HT-29 (cell line): ENCODE measurements at places on chromosomes 2 and 18.

DNA sequence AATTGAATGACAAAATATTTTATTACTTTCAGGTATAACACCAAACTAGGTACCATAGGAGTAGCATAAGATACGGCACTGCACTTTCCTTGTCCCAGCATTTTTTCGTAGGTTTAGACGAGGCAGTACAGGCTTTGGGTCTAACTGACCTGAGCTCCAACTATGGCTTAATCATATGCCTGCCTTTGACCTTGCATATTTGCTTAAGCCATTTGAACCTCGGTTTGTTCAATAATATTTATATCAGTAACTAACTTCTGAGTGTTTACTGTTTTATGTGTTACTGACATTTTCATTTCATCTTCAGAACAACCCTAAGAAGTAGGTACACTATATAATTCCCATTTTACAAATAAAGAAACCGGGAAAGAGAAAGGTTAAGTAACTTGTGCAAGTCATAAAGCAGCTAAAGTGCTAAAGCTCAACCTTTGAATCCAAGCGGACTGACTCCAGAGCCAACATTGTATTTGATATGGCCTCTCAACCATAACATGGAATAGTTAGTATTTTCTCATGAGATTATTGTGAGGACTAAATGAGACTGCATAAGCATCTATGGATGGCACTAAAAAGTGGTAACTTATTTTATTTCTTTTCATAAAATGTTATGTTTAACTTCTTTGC, 104.0 kb downstream of the R3HDM1 start:
- DNase-seq = no peak

GRCh38 chr2:210540900-210541289, 15.5 kb upstream of the CPS1 start:
- no peak for DNase-seq

GRCh38 chr2:101821828-101822458, 124.4 kb downstream of the MAP4K4 start:
- no peak for DNase-seq

DNA sequence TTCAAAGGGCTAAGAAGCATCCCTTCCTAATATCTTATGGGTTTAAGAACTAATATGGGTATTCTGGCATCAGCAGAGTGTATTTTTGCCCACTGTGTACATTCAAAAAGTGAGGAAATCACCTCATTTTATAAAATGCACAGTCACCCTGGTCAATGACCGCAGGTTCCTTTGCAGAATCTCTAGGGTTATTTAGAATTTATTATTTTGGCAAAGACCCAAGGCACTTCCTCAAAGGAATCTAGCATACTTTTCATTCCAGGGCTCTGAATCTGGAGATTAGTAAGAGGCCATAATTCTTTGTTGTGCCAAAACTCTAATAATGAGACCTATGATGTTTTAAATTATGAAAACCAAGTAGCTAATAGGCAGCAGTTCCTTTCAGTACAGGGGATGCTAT, 27.2 kb upstream of the CDH2 start:
- DNase-seq = no peak

GRCh38 chr18:43271593-43272432, 5.5 kb downstream of the SYT4 start:
- peak; percentile 61 for DNase-seq

DNA sequence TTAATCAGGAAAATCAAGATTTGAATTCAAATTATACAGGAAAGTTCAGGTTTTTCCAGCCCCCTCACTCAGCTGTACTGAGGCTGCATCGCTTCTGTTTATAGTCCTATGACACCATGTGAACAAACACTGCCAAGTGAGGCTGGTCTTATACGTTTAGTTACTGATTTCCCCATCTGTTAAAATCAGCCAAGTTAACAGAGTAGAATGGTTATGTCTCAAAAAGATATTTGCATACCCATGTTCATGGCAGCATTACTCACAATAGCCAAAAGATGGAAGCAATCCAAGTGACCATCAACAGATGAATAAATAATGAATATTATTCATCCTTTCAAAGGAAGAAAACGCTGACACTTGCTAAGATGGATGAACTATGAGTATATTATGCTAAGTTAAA, 43.8 kb downstream of the REEP1 start:
- no peak for DNase-seq

DNA sequence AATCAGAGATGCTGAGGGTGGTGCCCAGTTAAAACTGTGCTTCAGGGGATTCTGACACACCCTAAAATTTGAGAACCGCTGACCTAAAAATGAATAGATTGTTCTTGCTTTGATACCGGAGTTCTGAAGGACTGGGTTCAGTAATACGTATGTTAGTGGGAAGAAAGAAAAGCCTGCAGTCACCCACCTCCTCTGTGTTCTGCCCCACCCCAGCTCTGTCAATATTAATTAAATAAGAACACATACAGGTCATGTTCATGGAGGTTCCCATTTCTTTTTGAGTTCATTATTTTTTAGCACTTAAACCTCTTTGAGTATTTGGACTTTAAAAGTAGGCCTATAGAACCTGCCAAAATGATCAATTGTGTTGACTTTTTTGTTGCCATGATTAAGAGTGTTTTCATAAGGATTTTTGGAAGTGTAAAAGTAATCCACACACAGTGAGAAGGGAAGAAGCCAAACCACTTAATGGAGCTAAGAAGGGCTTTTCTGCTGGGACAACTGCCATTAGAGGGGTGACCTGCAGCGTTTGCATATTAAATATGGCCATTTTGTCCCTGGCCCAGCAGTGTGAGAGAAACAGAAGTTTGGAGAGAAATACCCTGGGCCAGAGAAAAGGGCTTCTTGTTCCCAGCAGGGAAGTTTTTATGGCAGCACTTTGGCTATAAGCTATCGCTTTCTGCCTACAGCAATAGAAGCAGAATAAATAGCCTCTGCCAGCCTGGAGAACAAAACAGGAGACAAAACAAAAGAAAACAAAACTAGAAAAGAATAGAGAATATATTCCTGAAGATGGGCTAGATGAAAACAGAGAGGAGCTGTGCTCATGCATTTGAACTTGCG, 80.7 kb upstream of the RNF152 start:
- no peak for DNase-seq

DNA sequence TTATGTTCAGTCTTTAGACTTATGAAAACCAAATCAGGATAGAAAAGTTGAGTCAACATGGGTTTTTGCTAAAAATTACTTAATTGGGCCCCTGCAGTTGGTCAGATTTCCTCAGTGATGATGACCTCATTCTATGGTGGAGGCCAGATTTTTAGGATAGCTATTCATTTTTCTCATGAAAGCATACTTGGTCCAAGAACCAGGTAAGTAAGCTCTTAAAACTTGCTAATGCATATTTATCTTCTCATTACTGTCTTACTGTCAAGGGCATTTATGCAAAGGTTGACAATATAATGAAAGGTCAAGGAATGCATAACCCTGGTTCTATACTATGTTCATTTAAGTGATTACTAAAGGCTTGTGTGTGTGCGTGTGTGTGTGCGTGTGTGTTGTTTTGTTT, 650.6 kb downstream of the SATB2 start:
- DNase-seq = no peak

GRCh38 chr2:172395503-172395902, 31.9 kb upstream of the ITGA6 start:
- DNase-seq = no peak

DNA sequence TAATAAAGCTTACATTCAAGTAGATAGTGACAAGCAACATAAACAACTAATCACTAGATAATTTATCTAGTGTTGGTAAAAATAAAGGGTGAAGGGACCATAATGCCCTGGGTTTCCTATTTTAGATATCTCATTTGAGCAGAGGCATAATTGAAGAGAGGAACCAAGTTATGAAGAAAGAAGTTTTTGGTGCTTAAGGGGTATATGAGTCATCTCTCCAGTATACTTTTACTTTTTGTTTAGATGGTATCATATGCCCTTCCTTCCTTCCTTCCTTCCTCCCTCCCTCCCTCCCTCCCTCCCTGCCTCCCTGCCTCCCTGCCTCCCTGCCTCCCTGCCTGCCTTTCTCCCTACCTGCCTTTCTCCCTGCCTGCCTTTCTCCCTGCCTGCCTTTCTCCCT, 1053.5 kb upstream of the CELF4 start:
- no peak for DNase-seq

- no peak for DNase-seq
Measured at GRCh38 chr2:86150502-86150901, 44.5 kb downstream of the PTCD3 start.

DNA sequence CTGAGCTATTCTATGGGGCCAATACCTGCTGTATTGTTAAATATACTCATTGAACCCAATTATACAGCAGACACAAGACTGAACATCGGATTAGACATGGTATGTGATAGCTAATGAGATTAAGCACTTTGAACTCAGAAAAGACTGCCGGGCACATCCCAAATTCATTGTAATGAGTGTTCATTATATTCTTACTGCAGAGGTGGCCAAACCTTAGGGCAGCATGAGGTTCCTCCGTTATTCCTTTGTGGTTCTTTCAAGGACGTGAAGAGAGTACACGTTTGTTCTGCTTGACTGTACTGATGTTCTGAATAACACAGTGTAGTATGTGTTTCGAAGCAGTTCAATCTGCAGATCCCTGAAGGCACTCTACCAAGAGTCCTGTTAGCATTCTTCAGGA, 78.4 kb downstream of the KIF5C start:
- DNase-seq = no peak

DNA sequence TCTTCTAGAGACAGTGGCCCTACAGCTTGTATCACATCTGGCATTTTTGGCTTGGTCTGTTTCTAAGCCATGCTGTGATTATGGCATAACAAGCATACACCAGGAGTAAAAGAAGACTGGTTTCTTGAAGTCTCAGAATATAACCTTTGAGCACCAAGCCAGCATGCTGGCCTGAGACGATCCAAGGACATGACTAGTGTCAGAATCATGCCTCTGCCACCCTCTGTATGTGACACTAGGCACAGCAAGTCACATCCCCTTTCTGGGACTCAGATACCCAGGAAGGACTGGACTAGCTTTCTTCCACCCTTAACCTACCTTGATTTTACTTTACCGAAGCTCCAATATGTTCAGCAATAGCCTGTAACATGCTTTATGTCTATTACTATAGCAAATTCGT, 345.5 kb downstream of the SETBP1 start:
- no peak for DNase-seq

DNA sequence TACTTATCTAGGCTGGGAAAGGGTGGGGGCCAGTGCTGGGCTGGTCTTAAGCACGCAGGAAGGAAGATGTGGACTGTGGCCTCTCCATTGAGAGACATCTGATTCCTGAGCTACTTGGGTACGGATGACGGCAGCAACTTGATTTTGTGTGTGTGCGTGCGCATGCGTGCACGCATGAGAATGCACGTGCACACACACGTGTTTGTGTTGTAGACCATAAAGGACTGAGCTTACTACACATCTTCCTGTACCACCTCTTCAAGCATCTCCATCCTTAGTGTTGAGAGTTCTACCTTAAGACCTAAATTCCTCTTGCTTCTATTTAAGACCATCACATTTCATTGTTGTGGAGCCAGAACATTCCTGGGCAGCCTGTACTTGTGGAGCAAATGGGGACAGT, 9.5 kb downstream of the WNT6 start:
- DNase-seq = no peak

DNA sequence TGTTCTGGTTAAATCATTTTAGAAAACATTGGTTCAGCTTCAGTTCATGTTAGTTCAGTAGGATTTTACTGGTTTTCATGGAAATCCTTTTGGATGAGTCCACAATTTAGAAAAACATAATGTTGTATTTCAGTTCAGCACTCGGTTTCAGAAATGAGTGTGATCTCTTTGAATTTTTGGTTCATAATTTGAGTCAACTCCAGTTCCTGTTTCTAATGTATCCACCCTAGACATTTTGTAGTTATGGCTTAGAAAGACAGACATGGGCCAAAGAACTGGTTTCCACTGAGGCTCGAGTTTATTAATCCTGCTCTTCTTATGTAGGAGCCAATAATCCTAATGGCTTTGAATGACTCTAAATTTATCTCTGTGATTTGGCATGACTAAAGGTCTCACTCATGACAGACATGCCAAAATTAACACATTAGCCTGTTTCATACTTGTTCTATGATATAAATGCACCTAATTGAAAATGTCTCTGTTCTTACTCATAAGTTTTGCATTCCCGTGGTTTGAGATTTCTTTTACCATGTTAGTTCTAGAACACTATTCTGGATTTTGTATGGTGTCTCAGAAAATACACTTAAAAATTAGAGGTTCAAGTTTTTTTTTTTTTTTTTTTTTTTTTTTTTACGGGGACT, 82.3 kb upstream of the SPRED2 start:
- no peak for DNase-seq

- no peak for DNase-seq
Measured at GRCh38 chr2:30034052-30034775, 112.6 kb upstream of the YPEL5 start.

- no peak for DNase-seq
Measured at GRCh38 chr2:86140969-86141392, 34.9 kb downstream of the PTCD3 start.

- DNase-seq = no peak
Measured at GRCh38 chr18:8795586-8796325, 90.4 kb downstream of the MTCL1 start.

- peak; percentile 26 for DNase-seq
Measured at GRCh38 chr18:59846814-59847490, 52.8 kb upstream of the PMAIP1 start.

DNA sequence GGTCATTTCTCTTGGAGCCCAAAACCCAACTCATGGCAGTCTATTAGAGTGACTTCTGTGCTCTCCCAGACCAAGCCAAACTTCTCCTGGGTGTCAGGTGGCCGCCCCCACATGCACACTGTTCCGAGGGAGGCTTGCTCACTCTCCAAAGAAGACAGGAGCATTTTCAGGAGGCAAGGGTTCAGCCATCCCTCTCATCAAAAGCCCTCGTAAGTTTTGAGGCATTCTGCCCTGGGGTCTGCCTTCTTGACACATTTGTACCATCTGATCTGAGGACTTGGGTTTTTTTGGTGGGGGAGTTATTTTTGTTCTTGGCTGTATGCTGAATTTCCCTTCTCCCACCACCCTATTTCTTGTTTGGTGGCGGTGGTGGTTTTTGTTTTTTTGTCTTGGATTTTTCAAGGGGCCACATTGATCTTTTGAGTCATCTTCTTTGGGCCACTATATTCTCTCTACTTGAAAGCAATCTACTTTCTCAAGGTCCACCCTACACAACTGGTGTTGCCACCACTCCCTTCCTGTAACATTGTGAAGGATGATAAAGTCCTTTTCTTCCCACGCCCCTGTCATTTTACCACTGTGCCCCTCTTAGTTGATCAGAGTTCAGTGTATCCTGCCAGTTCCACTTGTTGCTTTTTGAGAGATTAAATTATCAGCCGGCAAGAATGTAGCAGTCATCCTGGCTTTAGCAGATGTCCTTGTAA, 255.8 kb downstream of the CYP26B1 start:
- no peak for DNase-seq

GRCh38 chr2:53970724-53971602, at the start of gene PSME4:
TSS of gene PSME4 (minus strand) at chr2:53970993. CDS start at chr2:53970784, 209 bp downstream.
- DNase-seq = peak; percentile 89

DNA sequence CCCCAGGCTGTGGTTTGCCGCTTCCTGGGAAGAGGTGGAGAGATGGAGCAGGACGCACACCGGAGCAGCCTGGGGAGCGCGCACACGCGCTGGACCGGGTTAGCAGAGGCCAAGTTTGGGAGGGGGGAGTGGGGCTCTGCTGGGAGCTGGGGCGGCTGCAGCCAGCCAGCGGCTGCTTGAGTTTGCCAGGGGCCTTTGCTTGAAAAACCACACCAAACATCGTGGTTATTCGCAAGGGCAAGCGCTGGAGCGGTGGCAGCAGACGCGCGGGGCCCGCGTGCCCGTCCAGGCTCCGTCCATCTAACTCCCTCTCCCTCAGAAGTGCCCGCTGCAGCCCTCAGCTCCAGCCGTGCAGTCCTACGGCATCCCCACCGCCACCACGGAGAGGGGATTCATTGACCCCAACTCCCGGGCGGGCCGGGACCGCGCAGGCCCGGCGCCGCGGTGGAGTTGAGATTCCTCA, 4.6 kb downstream of the PTGR3 start:
- DNase-seq = no peak
